A549 treated with AZD2906 at 1 μM for 4 hours (cell line): ENCODE measurements at places on chromosomes 7 and 10. TPM values are rescaled to one million over a fixed set of nuclear protein-coding genes. Genes with fewer than 3 reads are reported as not detected.

Gene PTPRN2
- 0.69 to 1.0 TPM (median 0.77 TPM) in 5 replicates for total RNA-seq

Gene NXPH1
- not detected in 5 replicates for total RNA-seq

Gene UCN3
- not detected in 5 replicates for total RNA-seq

Gene CYP3A5
- 1.1 to 1.9 TPM (median 1.4 TPM) in 5 replicates for total RNA-seq

Gene TMEM270
- 0.09 to 0.17 TPM (median 0.15 TPM) in 5 replicates for total RNA-seq

Gene ZNF862
- 2.3 to 3.4 TPM (median 2.7 TPM) in 5 replicates for total RNA-seq

Gene TMEM254
- total RNA-seq: 16.4 to 24.7 TPM (median 21.5 TPM) in 5 replicates

Gene IDI2
- total RNA-seq: 0.05 to 0.10 TPM (median 0.09 TPM) in 3 of 5 replicates, not detected in the others

Gene XRCC2
- 3.3 to 4.8 TPM (median 4.2 TPM) in 5 replicates for total RNA-seq

Gene CDHR1
- total RNA-seq: 0.07 to 0.13 TPM (median 0.10 TPM) in 5 replicates

Gene PNLIPRP1
- total RNA-seq: not detected in 5 replicates

Gene ARPC1B
- 277 to 306 TPM (median 283 TPM) in 5 replicates for total RNA-seq

Gene ADRB1
- total RNA-seq: 0.91 to 1.5 TPM (median 1.3 TPM) in 5 replicates

Gene TRIL
- not detected in 5 replicates for total RNA-seq

Gene TMEM139
- total RNA-seq: 0.66 to 1.2 TPM (median 1.2 TPM) in 5 replicates

Gene SPDYE2
- not detected in 5 replicates for total RNA-seq

Gene TRA2A
- total RNA-seq: 72.8 to 77.9 TPM (median 75.2 TPM) in 5 replicates

Gene DYNC1I1
- total RNA-seq: 0.15 to 0.29 TPM (median 0.16 TPM) in 5 replicates

Gene SORBS1
- total RNA-seq: 0.45 to 0.68 TPM (median 0.49 TPM) in 5 replicates

Gene TEX36
- not detected in 5 replicates for total RNA-seq

Gene GIMAP8
- 0.01 TPM in 1 of 5 replicates, not detected in the others for total RNA-seq

Gene PANK1
- total RNA-seq: 5.3 to 6.5 TPM (median 5.9 TPM) in 5 replicates

Gene HOXA10
- 6.2 to 7.0 TPM (median 6.7 TPM) in 5 replicates for total RNA-seq

Gene MICU1
- 49.2 to 61.4 TPM (median 52.4 TPM) in 5 replicates for total RNA-seq

Gene ARMC3
- 0.35 to 0.79 TPM (median 0.53 TPM) in 5 replicates for total RNA-seq

Gene PRF1
- total RNA-seq: 0.03 TPM in 1 of 5 replicates, not detected in the others
